Smooth muscle cell of bladder (primary cell): ENCODE measurements at places on chromosomes 12 and 14. TPM values are rescaled to one million over a fixed set of nuclear protein-coding genes. Genes with fewer than 3 reads are reported as not detected.

PIWIL1 gene
- total RNA-seq, result not detected in 2 replicates

CIROP gene
- under 0.01 and 0.18 TPM in 2 replicates for total RNA-seq

TAS2R30 gene
- total RNA-seq, result 2.9 and 3.3 TPM in 2 replicates

PYGL gene
- 78.5 and 100 TPM in 2 replicates for total RNA-seq

PLBD1 gene
- total RNA-seq, result 1.1 and 3.2 TPM in 2 replicates

G2E3 gene
- total RNA-seq, result 11.0 and 13.8 TPM in 2 replicates

PPM1A gene
- 17.1 and 22.8 TPM in 2 replicates for total RNA-seq

ALDH6A1 gene
- 57.0 and 57.3 TPM in 2 replicates for total RNA-seq

WNT5B gene
- 14.7 and 30.3 TPM in 2 replicates for total RNA-seq

SOCS2 gene
- 22.0 and 31.1 TPM in 2 replicates for total RNA-seq

PRB2 gene
- not detected in 2 replicates for total RNA-seq

RNASE3 gene
- not detected in 2 replicates for total RNA-seq

CCDC198 gene
- not detected in 2 replicates for total RNA-seq
